Mesenchymal stem cell (in vitro differentiated cells and primary cell): ENCODE measurements at places on chromosomes 12 and 14.

DNA sequence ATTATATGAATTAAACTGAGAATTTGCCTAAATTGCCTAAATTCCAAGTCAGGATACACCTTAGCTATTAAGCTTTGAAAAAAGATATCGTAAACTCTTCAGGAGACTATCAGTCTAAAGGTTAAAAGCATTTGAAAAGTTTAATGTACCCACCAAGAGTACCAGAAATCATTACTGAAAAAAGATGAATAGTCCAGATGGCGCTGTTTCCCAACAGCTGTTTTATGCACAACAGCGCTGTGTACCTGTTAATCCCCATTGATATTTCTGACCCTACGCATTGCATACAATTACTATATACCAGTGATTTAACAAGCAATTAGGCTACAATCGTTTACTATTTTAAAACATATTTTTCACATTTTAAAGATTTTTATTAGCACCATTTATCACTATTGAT, 185.0 kb downstream of the PLCZ1 start:
- DNase-seq, result no peak

GRCh38 chr14:49994951-49995561, 102.2 kb downstream of the ARF6 start:
- no peak for DNase-seq

GRCh38 chr12:121590476-121591143, 9.8 kb upstream of the KDM2B start:
- peak; percentile 71 for DNase-seq

- no peak for DNase-seq
These were observed 67.1 kb downstream of the CPNE8 start for GRCh38 chr12:38838056-38838850.

DNA sequence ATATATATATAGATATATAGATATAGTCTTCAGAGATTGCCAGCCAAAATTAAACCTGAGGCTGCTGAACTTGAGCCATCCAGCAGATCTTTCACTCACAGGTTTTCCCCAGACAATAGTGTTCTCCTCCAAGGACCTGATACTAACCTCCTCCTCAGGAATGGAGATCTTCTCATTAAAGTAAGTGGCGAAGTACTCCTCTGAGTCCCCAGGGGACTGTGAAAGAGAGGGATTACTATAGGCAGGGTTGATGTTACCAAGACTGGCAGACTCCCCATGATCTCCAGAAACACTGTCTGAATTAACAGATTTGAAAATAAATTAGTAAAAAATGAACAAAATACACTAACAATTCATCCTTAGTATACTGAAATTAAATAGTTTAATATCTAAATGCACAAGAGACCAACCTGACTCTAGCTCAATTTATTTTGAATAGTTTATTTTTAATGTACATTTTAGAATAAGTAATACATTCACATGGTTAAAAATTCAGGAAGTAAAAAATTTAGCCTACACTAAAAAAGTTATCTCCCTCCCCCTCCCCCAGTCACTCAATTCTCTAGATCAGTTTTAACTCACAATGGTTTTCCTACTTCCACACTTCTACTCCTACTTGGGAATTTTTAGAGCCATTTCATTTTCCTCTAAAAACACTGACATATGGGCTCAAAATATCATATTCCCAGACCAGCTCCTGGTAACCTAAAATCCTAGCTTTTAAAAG, 17.7 kb downstream of the SLC11A2 start:
- DNase-seq, result no peak

DNA sequence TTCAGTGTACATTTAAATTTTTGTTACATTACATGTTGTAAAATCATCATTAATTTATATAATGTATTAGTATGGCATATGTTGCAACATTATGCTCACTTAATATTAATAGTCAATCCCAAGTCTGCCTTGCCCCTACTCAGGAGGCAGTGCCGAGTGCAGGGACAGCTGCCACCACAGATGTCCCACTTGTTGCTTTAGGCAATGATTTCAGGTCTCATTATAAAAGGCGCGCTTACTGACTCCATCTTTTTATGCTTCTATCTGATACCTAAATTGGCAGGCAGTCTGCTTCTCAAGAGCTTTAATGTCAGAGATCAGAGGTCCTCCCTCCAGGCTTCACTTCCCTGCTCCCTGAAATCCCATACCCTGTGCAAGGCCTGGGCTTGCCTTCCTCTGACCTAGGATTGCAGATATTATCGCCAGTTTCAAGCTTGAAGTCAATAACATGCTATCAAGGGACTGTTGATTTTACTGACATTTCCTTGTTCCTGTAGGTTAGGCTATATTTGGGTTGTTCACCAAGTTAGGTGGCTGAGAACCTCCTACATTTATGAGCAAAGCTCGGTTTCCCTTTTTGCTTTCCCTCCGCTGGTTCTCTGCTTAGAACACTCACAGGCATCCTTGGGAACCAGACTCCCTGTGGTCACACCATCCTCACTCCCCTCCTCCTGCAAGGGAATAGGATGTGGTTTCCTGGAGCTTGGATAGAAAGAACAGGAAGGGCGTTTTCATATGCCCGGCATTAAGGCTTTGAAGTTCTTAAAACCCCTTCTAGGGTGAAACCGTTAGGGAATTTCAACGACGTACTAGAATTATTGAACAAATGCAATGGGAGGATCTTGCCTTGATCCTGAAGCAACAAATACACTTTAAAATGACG, 208.4 kb upstream of the FKBP4 start:
- peak; percentile 7 for DNase-seq

DNA sequence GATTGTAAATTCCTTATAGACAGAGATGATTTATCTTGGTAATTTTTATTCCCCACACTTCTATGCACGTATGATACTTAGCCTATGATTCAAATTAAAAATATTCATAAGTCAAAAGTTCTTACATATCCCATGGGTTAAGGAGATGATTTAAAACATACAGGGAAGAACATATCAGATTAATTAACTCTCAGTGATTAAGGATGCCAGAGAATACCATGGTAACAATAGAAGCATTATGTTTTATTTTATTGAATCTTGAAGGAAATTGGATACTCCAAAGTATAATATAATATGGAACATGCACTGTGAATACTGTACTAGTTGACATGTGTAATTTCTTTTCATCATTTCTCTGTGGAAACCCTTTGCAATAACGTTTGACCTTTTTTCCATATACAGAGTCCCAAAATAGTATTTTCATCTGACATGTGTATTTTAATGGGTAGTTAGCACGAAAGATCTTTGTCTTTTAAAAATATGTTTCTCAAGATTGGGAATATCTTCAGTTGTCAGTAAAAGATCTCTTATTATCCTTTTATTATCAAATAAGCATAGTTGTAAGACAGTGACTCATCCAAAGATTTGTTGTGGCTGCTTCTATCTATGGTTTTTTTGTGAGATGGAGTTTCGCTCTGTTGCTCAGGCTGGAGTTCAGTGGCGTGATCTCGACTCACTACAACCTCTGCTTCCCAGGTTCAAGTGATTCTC, 166.7 kb downstream of the RAD51B start:
- peak; percentile 82 for DNase-seq

GRCh38 chr12:91591639-91591987, 409.0 kb upstream of the DCN start:
- no peak for DNase-seq

- peak; percentile 22 for DNase-seq
These were observed 13.8 kb downstream of the NGDN start for GRCh38 chr14:23483236-23483854.
